Umbilical cord (tissue), 2 donors: ENCODE measurements at places on chromosomes 3 and 15. TPM values are rescaled to one million over a fixed set of nuclear protein-coding genes. Genes with fewer than 3 reads are reported as not detected.

- no peak for DNase-seq
These were observed 88.0 kb upstream of the IQSEC1 start for GRCh38 chr3:13161021-13161759.

The PIF1 gene
- 1.7 TPM for total RNA-seq

The TMEM207 gene
- total RNA-seq: 1.2 TPM

DNA sequence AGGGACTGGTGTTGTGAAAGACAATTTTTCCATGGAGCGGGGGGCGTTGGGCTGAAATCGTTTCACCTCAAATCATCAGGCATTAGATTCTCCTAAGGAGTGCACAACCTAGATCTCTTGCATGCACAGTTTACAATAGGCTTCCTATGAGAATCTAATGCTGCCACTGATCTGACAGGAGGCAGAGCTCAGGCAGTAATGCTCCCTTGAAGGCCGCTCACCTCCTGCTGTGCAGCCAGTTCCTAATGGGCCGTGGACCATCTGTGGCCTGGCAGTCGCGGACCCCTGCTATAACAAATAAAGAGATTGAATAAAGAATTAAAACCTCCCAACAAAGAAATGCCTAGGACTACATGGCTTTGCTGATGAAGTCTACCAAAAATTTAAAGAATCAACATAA lies 25.3 kb upstream of the ANKRD28 start:
- DNase-seq: no peak

The TJP1 gene
- 63.1 TPM for total RNA-seq

The CYP8B1 gene
- 2.6 TPM for total RNA-seq

GRCh38 chr15:41630616-41631217 lies 29.5 kb upstream of the MGA start:
- DNase-seq: no peak

GRCh38 chr3:161212171-161212771 lies 8.8 kb upstream of the NMD3 start:
- DNase-seq: no peak

The SAMD7 gene
- 1.9 TPM for total RNA-seq

DNA sequence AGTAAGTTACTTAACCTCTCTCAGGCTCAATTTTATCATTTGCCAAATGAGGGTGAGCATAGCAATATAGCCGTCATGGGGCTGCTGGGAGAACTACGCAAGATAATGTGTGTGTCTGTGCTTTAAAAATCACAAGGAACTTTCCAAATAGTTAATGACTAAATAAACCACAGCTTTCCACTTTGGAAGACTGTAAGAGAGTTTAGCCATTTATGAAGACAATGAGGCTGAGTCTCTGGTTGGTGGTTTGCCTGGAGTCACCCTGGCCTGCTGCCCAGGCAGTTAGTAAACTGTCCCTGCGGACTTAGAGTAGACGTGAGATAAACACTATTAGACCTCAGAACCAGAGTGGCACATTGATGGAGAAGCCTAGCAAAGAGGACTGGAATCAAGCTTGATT lies 357.7 kb downstream of the CLSTN2 start:
- no peak for DNase-seq
